ENCODE measurements at places on chromosomes 2 and 18. TPM values are rescaled to one million over a fixed set of nuclear protein-coding genes. Genes with fewer than 3 reads are reported as not detected.

Gene KATNAL2
- 1.2 TPM for polyA plus RNA-seq

- H3K36me3 ChIP-seq = peaks cover 65% of the 10 kb centered on the region
- DNase-seq = no peak
- no peaks in the 10 kb centered on the region for H3K27me3 ChIP-seq
- no peaks in the 10 kb centered on the region for H3K4me1 ChIP-seq
Observed at GRCh38 chr2:127275356-127275755, 18.6 kb downstream of the ERCC3 start.

GRCh38 chr2:122491011-122491410 lies 735.6 kb downstream of the TSN start:
- no peaks in the 10 kb centered on the region for H3K36me3 ChIP-seq
- no peak overlapping the region for H3K4me3 ChIP-seq
- H3K27ac ChIP-seq = no peak overlapping the region

GRCh38 chr2:72895759-72896281 lies 8.6 kb downstream of the SPR start:
- H3K27me3 ChIP-seq = peaks cover 10% of the 10 kb centered on the region
- no peak for DNase-seq
- no peak overlapping the region for H3K27ac ChIP-seq
- H3K4me1 ChIP-seq = peaks cover 12% of the 10 kb centered on the region
- no peak overlapping the region for H3K4me3 ChIP-seq
